Hematopoietic multipotent progenitor cell (in vitro differentiated cells): ENCODE measurements at places on chromosomes 7 and 10.

DNA sequence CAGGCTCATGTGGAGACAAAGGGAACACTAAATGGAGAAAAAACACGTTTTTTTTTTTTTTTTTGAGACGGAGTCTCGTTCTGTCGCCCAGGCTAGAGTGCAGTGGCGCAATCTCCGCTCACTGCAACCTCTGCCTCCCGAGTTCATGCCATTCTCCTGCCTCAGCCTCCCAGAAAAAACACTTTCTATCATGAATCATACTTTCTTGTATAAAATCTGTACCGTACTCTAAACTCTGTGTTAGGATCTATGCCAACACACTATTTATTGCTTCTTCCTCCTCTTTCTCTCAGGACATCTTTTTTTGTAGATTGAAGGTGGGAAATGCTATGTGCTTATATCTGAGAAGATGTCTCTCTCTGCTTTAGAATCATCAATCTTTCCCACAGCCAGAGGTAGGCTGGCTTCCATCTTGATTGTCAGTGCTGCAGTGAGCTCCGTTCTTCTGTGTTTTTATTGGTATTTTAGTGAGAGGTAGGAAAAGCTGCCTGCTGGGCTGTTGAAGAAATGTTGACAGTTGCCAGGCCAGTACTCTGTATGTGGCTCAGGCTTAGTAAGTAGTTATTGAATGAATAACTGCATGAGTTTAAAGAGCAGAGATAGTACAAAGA is 101.1 kb downstream of the GPR85 start:
- no peak for DNase-seq

DNA sequence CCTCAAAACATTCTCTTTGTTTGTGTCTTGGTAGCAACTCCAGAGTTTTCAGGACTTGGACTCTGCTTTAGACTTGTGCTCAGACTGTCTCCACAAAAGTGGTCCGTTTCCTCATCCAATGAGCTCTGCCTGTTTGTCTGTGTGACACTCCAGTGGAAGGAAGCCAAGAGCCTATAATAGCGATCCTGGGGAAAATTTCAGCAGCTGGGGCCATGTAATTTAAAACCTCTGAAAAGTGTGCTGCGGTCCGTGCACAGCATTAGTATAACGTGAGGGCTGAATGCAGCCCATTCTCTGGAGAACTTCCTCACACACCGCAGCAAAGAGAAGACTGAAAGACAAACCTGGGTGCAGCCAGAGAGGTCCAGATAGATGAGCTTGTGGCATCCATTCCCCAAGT is at the start of gene LRRC17:
LRRC17 (plus strand) TSS at position 259 of the 400 bp plus-strand sequence. CDS start 20,914 bp downstream, outside the sequence.
- no peak for DNase-seq

- DNase-seq = no peak
Measured at GRCh38 chr10:67114945-67115344, 189.1 kb downstream of the LRRTM3 start.

DNA sequence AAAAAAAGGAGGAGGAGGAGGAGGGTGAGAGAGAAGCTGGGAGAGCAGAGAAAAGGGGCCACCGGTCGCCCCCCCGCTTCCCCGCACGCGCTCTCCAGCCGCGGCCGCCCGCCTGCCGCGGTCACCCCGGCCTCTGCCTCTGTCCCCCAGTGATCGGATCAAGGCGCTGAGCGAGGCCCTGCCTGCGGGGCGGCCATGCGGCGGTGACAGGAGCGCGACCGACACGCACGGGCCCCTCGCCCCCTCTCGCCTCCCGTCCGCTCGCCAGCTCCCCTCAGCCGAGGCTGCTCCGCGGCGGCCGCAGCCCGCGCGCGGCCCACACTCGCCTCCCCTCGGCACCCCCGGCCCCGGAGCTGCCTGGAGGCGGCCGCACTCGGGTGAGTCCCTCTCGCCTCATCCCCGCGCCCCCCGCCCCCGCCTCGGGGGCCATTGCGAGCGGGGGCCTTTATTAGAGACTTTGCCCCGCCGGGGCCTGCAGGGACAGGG is at the start of gene GTF2I:
GTF2I (plus strand) TSS at position 27 of the 486 bp plus-strand sequence. CDS start 31,411 bp downstream, outside the sequence.
- DNase-seq = no peak

DNA sequence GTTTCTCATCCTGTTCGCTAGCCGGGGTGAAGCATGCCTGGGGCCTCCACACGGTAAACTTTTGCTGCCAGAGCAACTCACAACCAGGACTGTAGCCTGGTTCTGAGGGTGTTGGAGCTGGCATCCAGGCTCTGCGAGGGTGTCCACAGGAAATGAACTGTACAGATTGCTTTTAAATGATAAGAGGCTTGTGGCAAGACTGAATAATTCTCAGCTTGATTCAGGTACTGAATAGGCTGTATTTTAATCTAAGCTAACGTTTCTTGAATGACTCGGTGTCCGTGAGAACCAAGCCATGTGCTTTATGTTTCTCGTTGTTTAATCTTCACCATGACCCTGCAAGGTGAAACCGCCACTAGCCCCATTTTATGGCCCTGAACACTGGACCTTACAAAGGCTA is 49.3 kb downstream of the EEPD1 start:
- DNase-seq = peak; percentile 73

GRCh38 chr7:39451901-39452300 is 114.3 kb upstream of the YAE1 start:
- no peak for DNase-seq

GRCh38 chr7:108201766-108202165 is 71.6 kb upstream of the LAMB4 start:
- no peak for DNase-seq

- DNase-seq = peak; percentile 50
Measured at GRCh38 chr10:97553575-97554031, 19.0 kb upstream of the ANKRD2 start.

GRCh38 chr10:613271-614138 is 76.0 kb downstream of the DIP2C start:
- DNase-seq = no peak

DNA sequence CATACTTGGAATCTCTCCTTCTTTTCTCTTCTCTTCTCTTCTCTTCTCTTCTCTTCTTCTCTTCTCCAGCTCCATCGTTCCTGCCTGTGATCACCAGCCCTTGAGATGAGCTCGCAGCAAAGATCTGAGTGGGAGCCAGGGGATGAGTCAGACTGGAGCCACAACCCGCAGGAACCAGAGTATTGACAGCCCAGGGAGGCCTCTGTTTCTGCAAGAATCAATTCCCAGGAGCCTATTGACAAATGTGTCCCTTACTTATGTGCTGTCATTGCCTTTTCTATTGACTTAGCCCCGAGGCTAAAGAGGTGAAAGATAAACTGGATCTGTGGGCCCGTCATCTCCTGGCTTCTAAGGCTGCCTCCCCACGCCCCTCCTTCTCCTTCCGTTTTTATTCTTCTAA is 13.1 kb upstream of the HABP2 start:
- DNase-seq = no peak

GRCh38 chr10:125264757-125265578 is 104.6 kb upstream of the CTBP2 start:
- DNase-seq = no peak

GRCh38 chr7:6489612-6490011 is 41.9 kb upstream of the DAGLB start:
- DNase-seq = no peak

DNA sequence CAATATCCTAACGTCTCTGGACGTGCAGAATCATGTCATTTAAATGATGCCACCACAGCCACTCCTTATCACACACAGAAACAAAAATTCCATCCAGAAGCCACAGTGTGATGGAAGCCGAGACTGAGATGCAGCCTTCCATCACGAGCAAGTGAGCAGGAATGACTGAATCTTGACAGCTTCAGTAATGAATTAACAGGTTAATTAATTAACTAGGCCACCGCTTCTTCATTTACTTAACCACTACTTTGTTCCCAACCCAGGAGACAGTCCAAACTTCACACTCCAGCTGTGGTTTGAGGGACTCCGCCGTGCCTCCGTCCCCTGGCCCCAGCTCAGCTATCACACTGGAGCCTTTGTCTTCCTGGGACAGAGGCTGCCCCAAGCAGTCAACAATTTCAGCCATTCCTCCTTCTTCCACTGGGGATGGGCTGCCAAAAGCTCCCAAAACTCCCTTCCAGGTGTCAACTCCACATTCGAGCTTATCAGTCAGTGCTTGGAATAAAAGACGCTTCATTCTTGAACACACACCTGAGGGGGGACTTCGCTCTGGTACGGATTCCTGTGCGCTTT is 65.9 kb downstream of the FGFR2 start:
- no peak for DNase-seq

DNA sequence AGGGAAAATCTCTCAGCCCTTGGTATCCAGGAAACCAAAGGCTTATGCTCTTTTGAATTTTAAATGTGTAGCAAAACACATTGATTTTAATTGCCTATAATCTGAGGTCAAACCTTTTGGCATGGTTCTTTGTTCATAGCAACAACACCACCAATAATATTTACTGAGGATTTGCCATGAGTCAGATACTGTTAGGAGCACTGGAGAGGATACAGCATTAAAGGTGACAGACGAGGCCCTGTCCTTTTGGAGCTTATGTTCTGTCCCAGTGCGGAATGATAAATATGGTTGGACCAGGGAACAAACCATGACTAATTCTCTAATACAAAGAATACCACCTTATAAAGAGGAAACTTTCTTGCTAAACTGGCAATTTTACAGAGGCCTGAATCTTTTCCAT is 176.6 kb downstream of the CTNNA3 start:
- no peak for DNase-seq

DNA sequence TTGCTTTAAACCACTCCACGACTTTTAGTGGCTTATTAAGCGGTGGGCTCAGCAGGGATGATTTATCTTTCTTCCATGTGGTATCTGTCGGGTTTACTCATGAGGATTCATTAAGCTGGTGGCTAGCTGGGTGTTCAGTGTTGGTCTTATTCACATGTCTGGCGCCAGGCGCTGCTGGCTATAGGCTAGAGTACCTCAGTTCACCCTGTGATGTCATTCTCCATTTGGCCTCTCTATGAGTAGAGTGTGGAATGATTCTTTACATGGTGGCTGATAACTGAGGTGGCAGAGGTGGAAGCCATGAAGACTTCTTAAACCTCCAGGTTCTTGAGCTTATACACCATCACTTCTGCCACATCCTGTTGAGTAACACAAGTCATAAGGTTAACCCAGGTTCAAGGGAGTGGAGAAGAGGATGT is 115.4 kb downstream of the MLLT10 start:
- no peak for DNase-seq

- no peak for DNase-seq
Measured at GRCh38 chr7:46784732-46785131, 797.2 kb downstream of the TNS3 start.

DNA sequence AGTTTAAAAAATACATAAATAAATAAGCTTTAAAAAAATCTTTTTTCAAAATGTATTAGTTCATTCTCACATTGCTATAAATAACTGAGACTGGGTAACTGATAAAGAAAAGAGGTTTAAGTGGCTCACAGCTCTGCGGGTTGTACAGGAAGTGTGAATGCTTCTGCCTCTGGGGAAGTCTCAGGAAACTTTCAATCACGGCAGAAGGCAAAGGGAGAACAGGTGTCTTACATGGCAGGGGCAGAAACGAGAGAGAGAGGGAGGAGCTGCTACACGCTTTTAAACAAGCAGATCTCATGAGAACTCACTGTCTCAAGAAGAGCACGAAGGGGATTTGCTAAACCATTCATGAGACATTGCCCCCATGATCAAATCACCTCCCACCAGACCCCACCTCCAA is 114.6 kb downstream of the DNAJC1 start:
- peak; percentile 50 for DNase-seq

DNA sequence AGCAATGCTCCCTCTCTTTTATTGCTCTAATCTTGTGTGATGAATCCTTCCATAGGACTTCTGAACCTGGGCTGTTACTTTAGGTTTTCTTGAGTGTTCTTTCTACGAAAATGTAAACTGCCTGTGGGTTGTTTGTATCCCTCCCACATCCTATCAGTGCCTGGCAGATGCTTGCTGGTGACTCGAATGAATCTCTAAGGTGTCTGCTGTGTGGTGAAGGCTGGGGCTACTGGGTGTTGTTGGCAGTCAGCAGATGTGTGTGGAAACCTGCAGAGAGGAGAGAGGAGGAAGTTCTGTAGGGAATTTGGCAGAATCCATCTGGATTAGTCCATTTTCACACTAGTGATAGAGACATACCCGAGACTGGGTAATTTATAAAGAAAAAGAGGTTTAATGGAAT is 639.4 kb downstream of the CALN1 start:
- no peak for DNase-seq

GRCh38 chr10:106479636-106480035 is 684.9 kb downstream of the SORCS1 start:
- DNase-seq = no peak

GRCh38 chr10:101766753-101767599 is 8.9 kb downstream of the FGF8 start:
- no peak for DNase-seq

GRCh38 chr10:69965919-69966662 is 86.6 kb upstream of the MACROH2A2 start:
- DNase-seq = no peak

GRCh38 chr10:114576716-114577115 is 81.4 kb downstream of the ABLIM1 start:
- no peak for DNase-seq

DNA sequence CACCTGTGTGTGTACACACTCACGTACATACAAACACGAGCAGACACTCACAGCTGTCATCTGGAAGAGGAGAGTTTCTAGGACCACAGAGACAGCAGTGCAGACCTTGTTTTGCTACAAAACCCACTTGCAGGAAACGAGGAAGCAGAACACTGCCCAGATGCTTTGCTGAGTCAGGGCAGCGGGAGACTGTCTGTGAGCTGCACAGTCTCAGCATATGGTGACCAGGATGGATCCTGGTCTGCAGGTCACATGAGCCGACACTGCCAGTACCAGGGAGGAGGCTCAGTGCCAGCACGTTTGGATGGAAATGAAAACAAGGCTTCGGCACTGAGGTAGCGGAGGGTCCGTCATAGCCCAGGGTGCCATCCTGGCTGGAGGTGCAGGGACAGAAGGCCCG is 117.6 kb upstream of the DPP6 start:
- no peak for DNase-seq

GRCh38 chr10:31000071-31000782 is 31.4 kb downstream of the ZNF438 start:
- no peak for DNase-seq

DNA sequence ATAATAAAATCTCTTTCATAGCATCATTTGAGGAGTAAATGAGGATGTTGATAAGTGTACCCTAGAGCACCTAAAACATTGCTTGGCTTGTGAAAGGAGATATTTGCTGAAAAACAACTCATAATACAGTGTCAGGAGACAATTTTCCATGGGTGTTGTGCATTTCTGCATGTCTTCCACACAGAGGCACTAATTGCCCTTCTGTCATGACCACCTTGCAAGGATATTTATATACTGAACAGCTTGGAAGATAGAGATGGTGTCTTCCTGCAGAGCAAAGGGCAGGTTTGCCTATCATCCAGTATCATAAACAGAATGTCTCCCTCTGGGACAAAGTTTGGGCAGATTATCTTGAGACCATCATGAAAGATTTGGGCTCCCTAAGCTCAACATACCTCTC is 495.2 kb upstream of the LRRN3 start:
- DNase-seq = no peak

DNA sequence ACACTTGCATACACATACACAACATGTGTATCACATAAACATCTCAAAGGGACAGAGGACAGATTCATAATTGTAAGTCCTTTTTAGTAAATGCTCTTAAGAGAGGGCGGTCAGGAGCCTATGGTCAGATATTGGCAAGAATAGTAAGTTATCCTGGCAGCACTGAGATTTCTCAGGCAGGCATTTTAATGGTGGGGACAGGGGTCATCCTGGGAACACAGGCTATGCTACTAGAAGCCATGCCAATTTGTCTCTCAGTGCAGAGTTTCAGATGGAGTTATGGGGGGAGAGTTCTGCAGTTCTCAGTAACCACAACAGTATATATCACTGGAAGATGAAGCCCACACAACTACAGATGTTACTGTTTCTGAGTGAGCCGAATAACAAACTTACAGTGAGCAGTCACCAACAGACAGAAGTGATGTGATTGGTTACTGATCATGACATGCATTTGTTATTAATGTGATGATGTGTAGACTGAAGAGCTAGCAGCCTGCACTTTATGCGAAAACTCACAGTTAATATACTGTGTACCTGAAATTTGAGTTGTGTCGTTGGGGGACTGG is 16.4 kb downstream of the ZNF487 start:
- no peak for DNase-seq
